ENCODE measurements at places on chromosomes 6 and 20.

- no peak for DNase-seq
Observed at GRCh38 chr20:24605937-24606455, 136.6 kb downstream of the SYNDIG1 start.

DNA sequence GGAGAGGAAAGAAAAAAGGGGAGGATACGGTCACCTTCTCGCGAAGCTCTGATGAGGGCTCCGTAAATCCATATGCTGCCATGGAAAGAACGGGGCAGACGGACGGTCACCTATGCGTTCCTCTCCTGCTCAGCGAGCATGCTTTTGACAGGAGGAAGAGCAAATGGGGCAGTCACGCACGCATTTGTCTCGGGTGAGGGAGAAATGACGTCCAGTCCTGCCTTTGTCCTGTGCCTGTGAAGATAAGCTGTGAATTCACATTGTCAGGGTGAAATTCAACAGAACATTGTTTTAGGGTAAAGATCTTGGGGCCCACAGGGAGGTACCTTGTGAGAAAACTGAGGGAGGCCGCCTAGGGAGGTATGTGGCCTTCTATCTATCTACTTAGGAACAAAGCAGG lies 83.8 kb downstream of the IRF4 start:
- DNase-seq: no peak

GRCh38 chr6:44642870-44643522 lies 255.5 kb downstream of the CDC5L start:
- DNase-seq: no peak

DNA sequence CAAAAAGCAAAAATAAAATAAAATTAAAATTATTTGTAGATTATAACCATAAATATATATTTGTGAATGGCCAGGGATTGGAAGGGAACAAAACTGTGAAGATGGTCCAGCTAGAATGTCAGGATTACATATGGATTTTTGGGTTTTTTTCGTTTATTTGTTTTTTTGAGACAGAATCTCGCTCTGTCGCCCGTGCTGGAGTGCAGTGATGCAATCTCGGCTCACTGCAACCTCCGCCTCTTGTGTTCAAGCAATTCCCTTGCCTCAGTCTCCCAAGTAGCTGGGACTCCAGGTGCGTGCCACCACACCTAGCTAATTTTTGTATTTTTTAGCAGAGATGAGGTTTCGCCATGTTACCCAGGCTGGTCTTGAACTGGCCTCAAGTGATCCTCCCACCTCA lies 7.8 kb upstream of the C6orf132 start:
- DNase-seq: no peak

DNA sequence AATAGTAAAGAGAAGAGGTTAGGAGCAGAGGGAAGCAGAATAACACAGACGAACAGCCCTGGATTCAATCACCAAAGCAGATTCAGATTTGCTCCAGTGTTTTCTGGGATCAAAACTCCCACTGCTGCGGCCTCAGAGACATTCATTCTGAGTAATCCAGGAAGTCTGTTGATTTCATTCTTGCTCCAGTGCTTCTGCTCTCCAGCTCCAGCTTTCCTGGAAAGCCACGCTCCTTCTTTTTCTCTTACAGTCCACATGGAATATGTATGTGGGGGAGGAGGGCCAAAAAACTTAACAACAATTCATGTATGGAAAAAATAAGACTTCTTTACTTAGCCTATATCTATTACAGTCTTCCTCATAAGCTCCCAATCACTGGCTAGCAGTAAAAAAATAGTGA lies 26.4 kb upstream of the UST start:
- no peak for DNase-seq

DNA sequence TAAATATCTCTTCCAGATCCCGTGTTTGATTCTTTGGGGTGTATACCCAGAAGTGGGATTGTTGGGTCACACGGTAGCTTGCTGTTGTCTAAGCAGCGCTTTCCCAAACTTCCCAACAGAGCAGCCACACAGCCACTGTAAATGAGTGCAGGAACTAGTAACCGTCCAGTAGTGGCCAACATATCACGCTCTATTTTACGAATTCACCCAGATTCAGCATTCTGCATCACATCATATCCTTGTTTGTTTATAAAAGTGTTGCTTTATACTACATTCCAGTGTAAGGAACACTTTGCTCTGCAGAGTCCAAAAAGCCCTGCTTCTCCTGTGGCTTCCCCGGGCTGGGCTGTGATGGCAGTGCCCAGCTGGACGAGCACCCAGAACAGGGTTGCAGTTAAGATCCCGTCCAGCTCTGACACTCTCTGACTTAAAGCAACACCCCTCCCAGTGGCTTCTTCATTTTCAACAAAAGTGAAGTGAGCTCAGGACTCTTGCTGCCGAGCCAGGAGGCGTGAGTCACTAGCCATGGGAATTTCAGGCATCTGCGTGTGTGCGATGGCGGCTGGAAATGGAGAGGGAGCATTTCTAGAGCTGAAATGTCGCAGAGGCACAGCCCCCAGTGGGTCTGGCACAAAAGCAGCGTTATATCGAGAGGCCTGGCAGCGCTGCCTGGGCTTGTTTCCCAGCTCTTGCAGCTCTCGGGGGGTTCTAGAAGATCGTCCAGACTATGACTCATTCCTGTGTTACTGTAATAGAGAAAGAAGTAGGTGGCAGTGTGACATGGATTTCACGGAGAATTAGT lies 216.3 kb upstream of the ECI2 start:
- no peak for DNase-seq

- DNase-seq: no peak
Observed at GRCh38 chr20:62611012-62611411, 31.3 kb upstream of the SLCO4A1 start.

DNA sequence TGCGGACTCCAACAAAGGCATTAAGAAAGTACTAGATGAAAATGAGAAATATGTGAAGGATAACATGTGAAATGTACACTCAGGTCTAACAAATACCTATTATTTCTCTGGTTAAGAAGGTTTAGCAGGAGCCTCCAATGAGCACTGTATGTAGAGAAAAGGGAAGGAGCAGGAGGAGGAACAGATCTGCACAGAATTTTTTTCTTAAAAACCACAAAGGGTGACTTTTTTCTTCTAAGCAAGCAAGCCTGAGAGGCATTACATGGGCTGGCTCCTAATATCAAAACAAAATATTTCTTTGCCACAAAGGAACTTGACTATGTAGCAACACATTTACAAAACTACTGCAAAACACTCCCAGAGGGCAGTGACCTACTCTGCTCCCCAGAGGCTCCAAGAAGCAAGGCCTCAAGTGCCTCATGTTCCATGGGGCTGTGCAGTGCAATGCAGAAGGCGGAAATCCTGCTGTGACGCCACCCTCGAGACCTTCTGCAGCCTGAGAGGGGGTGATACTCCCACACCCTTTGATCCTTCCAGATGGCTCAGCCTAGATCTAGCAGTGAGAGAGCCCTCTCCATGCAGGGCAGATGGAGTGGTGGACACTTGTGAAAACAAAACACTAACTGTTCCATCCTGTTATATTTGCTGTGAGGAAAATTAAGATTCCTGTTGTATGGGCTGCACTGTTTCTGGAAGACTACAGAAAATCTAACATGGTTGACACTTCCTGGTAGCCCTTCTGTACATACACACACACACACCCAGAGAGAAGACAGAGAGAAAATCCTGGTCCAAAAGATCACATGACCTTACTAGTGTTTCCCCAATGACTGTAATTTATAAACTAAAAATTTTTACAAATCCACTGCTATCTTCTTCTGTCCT lies 36.0 kb upstream of the SMIM29 start:
- DNase-seq: no peak

GRCh38 chr6:113362301-113363047 lies 494.7 kb upstream of the MARCKS start:
- no peak for DNase-seq

- no peak for DNase-seq
Observed at GRCh38 chr6:41372832-41373626, 37.6 kb downstream of the NCR2 start.

- peak; percentile 55 for DNase-seq
Observed at GRCh38 chr6:132483779-132484679, 28.9 kb downstream of the STX7 start.

GRCh38 chr6:146884728-146885127 lies 286.0 kb downstream of the ADGB start:
- no peak for DNase-seq

- no peak for DNase-seq
Observed at GRCh38 chr6:74657011-74657410, 548.8 kb downstream of the COL12A1 start.

- no peak for DNase-seq
Observed at GRCh38 chr6:156205678-156206077, 571.5 kb upstream of the ARID1B start.

DNA sequence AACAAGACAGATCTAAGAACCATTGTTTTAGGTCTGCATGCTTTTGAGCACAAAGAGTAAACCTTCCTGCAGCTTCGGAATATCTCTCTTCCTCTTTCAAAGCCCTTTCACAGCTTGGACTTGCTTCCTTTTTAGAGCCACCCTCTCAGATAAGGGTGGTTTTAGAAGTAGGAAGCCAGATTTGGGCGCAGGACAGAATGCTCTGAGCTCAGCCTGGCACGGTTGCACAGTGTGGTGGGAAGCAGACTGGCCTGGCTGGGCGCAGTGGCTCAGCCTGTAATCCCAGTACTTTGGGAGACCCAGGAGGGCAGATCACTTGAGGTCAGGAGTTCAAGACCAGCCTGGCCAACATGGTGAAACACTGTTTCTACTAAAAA lies 35.6 kb upstream of the PNRC1 start:
- no peak for DNase-seq

DNA sequence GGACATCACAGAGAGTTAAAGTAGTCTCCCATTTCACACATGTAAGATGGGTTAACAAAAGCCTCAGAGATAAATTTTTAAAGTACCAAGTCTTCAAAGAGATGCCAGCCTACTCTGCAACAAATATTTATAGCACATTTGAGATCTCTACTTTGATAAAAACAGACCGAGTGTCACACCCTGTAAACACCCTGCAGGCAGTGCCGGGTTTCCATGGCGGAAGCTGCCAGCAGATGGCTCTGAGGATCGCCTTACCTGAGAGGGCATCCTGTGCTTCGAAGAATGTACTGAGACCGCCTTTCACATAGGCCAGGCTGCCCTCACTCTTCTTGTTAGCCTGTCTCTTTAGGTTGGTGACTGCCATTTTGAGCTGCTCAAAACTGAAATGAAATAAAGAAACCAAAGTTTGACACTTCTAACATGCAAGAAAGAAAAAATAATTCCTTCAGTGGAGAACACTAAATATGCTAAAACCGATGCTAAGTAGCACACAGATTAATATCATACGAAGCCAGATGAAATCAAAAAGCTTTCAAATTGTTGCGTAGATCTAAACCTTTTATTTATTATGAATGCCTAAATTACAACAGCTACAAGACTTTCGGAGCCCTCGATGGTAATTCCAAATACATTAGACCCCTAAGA lies 39.3 kb downstream of the HUS1B start:
- no peak for DNase-seq

GRCh38 chr20:62935204-62935967 lies 2.6 kb upstream of the GID8 start:
- DNase-seq: no peak

GRCh38 chr20:38301309-38301708 lies 2.6 kb upstream of the BPI start:
- no peak for DNase-seq

DNA sequence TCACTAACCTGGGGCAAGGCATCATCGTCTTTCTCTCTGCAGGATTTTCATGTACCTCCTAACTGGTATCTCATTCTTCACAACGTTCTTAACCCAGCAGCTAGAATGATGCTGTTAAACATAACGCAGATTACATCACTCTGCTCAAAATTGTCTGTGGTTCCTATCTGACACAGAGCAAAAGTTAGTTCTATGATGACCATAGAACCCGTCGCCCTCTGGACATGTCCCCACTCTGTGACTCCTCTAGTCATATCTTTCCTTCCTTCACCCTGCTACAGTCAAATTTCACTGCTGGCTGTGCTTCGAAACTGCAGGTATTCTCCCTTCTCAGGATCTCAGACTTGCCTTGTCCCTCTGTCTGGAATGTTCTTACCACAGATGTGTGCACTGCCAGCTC lies 87.4 kb upstream of the TPD52L1 start:
- DNase-seq: no peak

GRCh38 chr6:2942914-2943563 lies 28.3 kb downstream of the SERPINB6 start:
- no peak for DNase-seq

DNA sequence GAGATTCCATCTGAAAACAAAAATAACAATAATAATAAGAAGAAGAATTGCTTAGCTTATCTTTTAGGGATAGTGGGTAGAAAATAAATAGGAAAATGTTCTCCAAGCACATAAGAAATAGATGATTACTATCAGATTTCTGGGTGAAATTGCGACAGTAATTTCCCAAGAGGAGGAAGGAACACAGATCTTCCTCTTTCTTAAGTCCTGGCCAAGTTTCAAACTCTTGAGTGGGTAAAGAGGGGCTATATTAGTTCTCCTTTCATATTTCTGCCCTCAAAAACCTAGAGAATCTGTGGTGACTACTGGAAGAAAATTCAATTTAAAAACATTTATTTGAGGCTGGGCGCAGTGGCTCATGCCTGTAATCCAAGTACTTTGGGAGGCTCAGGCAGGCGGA lies 63.7 kb downstream of the PHACTR2 start:
- DNase-seq: no peak

Data from NCI-H774 (cell line).